Aorta (tissue), 5 donors: ENCODE measurements at places on chromosomes 12 and 14. TPM values are rescaled to one million over a fixed set of nuclear protein-coding genes. Genes with fewer than 3 reads are reported as not detected.

GRCh38 chr12:124609041-124609989 lies 41.9 kb upstream of the NCOR2 start:
- no peaks in the 10 kb centered on the region for H3K4me1 ChIP-seq
- H3K36me3 ChIP-seq: no peaks in the 10 kb centered on the region
- DNase-seq: peak; percentile 85

DNA sequence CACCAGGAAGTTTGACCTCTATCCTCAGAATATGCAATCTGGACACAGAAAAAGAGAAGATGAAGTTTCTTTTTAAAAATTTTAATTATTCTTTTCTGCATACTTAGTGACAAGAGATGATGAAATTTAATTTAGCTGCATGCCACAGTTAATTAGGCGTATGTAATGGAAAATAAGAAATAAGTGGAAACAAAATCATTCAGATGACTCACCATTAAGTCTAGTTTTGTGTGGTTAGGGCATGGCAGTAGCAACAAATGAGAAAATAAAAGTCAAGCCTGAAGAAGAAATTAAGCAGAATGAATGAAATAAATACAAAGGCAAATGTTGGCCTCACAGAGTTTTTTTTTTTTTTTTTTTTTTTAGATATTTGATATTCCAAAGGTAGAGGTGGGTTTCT lies 30.9 kb upstream of the KLRD1 start:
- no peak overlapping the region for H3K27ac ChIP-seq
- H3K36me3 ChIP-seq: no peaks in the 10 kb centered on the region
- DNase-seq: no peak
- no peaks in the 10 kb centered on the region for H3K27me3 ChIP-seq
- H3K4me1 ChIP-seq: no peaks in the 10 kb centered on the region

DNA sequence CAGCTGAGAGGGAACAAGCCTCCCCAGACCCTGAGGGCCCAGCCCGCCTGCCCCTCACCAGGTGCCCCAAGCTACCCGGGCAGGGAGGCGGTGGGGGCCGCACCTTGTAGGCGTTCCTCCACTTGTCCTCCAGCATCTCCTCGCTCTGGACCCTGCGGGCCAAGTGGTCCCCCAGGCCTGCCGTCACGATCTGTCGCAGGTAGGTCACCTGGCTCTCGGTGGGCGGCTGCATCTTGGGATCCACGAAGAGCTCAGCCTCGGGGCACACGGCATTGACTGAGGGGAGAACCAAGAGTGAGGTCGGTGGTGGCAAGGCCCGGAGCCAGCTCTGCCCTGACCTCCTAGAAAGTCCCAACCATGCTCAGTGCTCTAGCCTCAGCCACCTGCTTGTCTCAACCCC lies 36.6 kb downstream of the DHX37 start:
- DNase-seq: no peak
- no peak overlapping the region for H3K4me3 ChIP-seq
- no peaks in the 10 kb centered on the region for H3K4me1 ChIP-seq
- no peak overlapping the region for H3K27ac ChIP-seq

DNA sequence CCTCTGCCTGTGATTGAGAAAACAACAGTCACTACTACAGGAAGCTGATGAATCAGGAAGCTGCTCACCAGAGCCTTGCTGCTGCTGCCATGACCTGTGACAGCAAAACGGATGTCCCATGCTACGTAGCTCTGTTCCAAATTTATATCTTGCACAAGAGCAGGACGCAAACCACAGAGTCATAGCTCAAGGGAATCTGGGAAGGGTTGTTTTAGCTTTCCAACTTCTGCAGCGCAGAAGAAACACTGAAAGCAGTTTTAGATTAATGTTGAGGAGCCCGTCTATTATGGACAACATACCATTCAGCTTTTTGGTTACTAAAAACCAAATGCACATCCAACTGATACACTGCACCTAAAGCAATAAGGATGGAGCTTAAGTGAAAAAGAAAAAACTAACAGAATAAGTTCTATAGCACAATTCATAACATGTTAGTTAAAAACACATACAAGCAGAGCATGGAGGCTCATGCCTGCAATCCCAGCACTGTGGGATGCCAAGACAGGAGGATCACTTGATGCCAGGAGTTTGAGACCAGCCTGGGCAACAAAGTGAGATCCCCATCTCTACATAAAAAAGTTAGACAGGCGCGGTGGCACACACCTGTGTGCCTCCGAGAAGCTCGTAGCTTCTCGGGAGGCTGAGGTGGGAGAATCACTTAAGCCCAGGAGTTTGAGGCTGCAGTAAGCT lies 1.7 kb upstream of the ANKRD33 start:
- no peaks in the 10 kb centered on the region for H3K4me1 ChIP-seq
- no peak for DNase-seq
- H3K27ac ChIP-seq: no peak overlapping the region
- no peaks in the 10 kb centered on the region for H3K27me3 ChIP-seq
- H3K36me3 ChIP-seq: no peaks in the 10 kb centered on the region

- no peak overlapping the region for H3K27ac ChIP-seq
- no peaks in the 10 kb centered on the region for H3K36me3 ChIP-seq
- no peaks in the 10 kb centered on the region for H3K4me1 ChIP-seq
- no peaks in the 10 kb centered on the region for H3K27me3 ChIP-seq
- no peak for DNase-seq
- no peak overlapping the region for H3K4me3 ChIP-seq
These were observed 42.1 kb upstream of the GPR132 start for GRCh38 chr14:105107351-105107750.

DNA sequence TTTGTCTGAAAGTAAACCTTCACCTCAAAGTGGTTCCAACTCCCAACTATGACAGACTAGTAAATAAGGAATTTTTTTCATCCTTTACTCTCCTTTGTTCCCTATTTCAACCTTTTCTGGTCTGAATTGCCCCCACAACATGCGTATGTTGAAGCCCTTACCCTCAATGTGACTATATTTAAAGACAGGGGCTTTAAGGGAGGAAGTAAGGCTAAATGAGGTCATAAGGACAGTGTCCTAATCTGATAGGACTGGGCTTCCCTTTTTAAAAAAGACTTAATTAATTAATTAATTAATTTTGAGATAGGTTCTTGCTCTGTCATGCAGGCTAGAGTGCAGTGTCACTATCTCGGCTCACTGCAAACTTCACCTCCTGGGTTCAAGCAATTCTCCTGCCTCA lies 86.3 kb downstream of the VCPKMT start:
- no peak overlapping the region for H3K27ac ChIP-seq
- H3K4me1 ChIP-seq: no peaks in the 10 kb centered on the region
- H3K4me3 ChIP-seq: no peak overlapping the region
- DNase-seq: no peak

The KRT77 gene
- total RNA-seq: not detected

The GPX2 gene
- not detected for total RNA-seq

The TIGAR gene
- total RNA-seq: 10.5 TPM
